ENCODE measurements at places on chromosomes 6 and 20.

- no peak for DNase-seq
Observed at GRCh38 chr20:49981218-49982071, 1.3 kb upstream of the SNAI1 start.

DNA sequence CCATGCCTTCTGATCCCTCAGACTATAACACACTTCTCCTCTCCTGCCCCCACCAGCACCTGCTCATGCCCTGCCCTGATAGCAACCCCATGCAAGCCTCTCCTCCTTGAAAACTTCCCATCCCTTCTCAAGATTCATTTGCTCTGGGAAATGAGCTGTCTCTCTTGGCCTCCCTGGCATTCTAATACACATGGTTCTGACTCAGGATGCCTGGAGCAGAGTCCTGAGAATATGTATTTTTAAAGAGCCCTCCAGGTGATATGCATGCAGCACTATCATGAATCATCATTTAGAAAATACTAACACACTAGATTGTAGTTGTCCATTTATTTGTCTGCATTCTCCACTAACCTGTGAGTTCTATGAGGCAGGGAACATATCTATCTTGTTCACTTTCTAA, 26.6 kb downstream of the HDGFL1 start:
- no peak for DNase-seq

DNA sequence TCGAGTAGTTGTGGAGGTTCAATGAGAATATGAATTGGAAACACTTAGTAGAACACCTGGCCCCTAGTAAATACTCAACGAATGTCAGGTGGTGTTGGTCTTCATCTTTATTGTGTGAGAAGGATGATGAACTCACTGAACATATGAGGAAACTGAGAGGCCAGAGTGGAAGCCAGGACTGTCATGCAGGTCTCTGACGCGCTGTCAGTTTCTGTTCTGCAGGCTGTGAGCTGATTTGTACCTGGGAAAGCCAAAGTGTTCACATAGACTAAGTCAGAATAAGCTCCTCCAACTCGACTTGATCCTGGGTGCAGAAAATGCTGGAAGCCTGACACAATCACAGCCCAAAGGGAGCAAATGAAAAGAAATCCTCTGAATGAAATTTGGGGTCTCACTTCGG, 222.2 kb downstream of the LY86 start:
- no peak for DNase-seq

GRCh38 chr20:11060423-11061185, 386.8 kb upstream of the JAG1 start:
- DNase-seq, result no peak

GRCh38 chr6:13811627-13812358, 2.6 kb downstream of the MCUR1 start:
- no peak for DNase-seq

DNA sequence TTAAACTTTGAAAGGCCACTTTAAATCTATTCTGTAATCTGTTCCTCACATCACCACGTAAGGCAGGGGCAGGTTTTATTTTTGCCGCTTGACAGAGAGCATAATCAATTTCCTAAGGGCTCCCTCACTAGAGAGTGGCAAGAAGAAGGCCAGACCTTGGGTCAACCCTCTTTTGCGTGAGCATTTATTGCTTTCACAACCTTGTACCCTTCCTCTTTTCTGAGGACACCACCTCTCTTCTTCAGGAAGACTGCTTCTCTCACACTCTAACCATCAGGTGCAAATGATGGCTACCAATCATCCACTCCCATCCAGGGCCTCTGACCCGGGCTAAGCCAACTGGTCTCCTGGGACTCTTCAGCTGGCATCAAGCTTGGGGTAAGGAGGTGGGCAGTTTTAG, 25.2 kb upstream of the QKI start:
- no peak for DNase-seq

DNA sequence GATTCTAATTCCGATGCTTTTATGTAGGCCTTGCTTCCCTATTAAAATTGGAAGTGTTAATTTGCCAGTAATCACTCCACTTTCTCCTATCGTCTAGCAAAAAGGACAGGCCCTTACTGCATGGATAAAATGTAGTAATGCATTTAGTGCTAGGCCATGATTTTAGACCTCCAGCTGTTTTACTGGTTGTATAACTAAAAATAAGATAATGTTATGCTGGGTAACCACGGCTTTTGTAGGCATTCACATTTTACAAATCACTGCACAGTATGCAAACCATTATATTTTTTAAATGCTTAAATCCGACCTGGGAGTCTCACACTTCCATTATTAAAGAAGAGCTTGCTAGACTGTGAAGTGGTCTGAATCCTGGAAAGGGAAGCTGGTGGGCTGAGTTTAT, 179.5 kb downstream of the TFAP2A start:
- no peak for DNase-seq
